ENCODE measurements at places on chromosomes 3 and 15.

- no peak for DNase-seq
Measured at GRCh38 chr15:90286678-90287077, 21.2 kb downstream of the NGRN start.

DNA sequence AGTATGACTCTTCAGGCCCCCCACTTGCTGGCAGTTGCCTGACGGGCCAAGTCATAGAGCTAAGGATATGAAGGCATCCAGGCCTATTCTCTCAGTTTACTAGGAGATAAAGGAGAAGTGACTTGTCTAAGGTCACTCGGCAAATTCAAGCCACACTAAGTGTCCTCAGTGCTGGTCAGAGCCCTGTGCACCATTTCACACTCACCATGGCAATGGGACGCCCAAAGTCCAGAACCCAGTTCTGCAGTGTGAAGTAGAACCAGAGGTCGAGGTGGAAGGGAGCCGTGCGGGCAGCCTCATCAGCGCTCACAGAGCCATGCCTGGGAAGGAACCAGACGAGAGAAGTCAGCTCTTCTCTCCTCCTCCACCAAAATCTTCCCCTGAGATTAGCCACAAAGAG, 11.2 kb downstream of the CLN6 start:
- no peak for DNase-seq

- no peak for DNase-seq
Measured at GRCh38 chr3:130838898-130839600, 54.8 kb upstream of the ATP2C1 start.

DNA sequence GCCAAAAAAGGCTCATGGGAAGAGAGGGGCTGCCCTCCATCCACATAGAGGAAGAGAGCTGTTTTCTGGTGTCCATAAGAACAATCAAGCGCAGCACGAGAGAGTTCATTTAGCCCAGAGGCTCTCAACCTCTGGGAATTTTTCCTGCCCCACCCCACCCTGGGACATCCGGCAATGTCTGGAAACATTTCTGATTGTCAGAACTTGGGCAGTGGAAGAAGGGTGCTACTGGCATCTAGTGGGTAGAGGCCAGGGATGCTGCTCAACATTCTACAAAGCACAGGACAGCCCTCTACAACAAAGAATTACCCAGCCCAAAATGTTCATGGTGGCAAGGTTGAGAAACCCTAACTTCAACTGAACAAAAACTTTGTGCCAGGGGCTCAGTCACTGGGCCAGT, 92.9 kb downstream of the RAB11A start:
- no peak for DNase-seq

DNA sequence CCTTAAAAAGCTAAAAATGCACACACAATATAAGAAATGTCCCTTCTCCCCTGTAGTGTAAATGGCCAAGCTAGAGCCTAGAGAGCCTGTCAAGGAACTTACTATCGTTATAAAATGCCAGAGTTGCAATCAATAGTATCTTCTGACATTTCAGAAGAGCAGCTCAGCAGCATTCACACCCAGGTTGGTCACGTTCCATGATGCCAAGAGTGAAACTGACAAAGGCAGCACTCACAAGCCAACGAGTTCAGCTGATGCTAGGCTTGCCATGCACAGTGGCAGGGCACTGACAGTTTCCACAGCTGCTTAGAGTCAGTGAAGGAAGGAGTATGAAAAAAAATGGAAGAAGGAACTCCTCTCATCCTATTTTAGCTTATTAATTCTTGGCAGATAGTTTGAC, 331.4 kb upstream of the CCDC54 start:
- no peak for DNase-seq

DNA sequence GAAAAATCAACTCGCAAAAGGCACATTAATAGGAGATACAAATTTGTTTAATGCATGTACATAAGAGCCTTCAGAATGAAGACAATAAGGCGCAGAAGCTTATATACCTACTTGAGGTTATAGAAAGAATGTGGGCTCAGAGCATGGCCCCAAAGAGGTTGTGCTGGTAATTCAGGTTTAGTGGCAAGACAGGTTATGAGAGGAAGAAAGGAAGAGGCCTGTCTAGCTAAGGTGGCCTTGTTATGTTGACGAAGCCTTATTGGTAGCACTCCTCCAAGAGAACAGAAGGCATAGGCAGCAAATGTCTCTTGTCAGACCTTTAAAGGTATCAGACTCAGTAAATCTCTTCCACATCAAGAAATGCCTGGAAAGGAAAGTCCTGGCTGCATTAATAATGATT, 290.8 kb downstream of the MCTP2 start:
- no peak for DNase-seq

DNA sequence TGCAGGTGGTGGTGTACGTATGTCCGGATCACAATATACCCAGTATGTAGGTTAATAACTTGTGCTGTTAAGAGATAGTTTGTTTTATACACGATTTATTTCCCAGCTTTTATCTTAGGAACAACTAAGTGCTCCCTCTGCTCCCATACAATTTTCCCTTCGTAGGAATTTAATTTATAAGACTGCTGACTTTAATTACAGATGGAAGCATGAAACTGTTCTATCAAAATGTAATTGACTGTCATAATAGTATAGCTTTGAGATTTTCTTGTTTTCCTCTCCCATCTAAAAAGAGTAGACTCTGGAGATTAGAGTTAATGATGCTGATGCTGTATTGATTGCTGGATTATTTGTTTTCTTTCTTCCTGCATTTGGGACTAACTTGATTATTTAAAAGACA, 370.7 kb upstream of the SGO1 start:
- DNase-seq, result no peak

GRCh38 chr3:196686436-196686835, 25.6 kb downstream of the CEP19 start:
- DNase-seq, result no peak

DNA sequence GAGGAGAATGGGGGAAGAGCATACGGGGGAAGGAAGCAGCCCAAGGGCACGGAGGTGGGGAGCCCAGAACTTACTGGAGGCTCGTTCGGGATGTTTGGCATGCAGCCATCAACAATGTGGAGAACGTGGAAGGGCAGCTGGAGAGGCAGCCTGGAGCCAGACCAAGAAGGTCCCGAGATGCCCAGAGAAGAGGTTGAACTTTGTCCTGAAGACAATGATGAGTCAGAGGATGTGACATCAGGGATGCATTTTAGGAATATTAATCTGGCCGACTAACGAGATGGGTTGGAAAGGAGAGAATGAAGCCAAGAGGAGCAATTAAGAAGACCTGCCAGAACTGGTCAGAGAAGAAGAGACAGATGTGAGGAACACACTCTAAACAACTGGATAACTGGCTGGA, 98.2 kb downstream of the SRGAP3 start:
- DNase-seq, result no peak

DNA sequence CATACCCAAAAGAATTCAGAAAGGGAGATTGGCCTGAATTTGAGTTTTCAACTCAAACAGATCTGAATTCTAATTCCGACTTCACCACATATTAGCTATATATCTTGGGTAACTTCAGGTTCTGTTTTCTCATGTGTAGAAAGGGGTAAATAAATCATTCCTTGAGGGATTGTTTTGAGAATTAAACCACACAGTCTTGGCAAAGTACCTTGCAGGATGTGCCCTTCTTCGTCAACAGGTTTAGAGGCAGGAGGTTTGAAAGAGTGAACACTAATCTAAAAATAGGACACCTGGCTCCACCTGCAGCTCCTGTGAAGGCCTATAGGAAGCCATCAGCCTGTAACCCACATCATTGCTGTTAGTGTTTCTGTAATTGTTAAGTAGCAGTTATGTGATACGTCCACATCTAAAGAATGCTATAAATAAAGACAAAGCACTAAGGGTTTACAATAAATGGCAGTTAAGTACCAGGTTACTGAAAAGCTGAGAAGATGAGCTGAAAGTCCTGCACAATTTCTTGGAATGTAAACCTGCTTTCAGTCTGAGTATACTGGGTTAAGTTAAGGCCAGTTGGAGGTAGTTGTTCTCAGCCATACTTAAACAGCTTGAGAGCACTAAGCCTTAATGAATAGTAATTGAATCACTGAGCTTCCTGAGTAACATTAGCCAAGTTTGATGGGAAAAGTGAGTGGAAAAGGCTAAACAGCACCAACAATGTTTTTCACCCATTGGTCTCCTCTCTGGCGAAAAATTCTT, 6.0 kb downstream of the CCDC80 start:
- DNase-seq, result no peak

DNA sequence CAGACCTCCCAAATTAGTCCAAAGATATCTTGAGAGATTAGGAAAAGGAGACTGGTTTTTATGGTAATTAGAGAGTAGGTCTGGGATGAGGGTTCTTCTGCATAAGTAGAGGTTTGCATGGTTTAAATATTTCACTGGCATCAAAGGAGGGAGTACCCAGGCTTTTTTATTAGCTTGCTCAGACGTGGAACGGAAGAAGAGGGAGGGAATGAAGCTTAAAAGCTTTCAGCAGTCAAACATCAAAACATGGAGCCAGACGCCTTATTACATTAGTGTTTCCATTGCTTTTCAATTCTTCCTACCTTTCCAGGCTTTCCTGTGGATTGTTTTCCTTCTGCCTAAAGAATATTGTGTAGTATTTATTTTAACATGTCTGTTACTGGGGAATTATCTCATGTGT, 342.1 kb upstream of the SOX2 start:
- no peak for DNase-seq

DNA sequence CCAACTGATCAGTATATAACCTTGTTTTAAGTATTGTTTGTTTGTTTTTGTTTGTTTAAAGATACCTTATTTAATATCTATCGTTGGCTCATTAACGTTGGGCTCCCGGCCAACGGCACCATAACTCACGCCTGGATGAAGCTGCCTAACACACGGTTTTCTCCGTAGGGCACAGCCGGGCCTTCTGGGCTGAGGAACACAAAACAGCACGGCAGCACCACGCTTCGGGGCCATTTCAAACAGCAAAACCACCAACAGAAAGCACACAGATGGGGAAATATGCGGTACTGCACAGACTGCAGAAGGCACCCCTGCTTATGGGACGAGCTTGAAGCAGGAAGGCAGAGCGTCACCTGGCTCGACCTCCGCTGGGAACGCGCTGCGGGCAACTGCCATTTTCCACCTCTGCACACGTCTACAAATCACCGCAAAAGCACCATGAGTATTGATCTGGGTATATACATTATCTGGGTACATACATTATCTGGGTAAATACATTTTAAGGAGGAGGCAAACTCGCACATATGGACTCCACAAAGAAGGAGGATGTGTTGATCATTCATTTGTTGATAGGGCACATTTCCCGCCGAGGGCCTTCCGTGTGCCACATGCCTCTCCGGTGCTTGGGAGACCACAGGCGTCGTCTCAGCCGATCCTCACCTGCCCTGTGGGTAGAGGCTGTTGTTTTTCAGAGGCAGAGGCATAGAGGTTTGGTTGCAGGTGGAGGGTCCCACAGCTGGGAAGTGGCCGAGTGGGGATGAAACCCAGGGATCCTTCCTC, 123.7 kb upstream of the ATP2B2 start:
- no peak for DNase-seq

DNA sequence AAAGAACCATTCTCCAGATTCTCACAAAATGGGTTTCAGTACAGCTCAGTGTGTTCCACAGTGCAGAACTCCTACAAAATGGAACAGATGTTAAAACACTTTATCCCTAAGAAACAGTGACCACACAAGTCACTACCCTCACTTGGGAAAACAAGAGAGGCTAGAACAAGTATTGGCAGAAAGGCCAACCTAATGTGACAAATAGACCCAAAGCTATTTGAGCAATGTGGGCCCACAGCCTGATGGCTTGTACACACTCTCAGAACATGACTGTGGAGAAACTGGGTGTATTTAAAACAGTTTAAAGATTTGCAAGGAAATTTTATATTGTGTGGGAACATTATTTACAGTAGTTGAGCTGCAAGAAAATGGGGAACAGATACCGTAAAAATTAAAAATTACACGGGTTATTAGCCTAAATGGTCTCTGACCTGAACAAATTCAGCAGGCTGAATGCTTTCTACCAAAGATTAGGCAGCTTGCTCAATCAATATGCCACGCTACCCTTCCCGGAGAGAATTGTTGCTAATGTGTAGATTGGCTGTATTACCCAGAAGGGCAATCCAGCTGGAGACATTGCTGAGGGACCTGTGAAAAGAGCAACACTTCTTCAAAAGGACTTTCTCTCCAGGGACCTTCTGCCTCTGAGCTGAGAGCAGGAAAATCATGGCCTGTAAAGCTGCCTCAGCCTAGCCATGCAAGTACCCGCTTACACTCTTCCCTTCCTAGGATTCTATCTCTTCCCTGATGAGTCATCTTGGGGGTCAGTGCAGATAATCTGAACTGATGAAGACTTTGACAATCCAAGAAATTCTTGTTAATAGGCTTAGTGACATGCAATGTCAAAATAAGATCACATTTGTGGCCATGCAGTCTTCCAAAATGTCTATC, 97.1 kb downstream of the STRIT1 start:
- DNase-seq, result no peak

GRCh38 chr3:36302626-36303025, 77.7 kb upstream of the STAC start:
- DNase-seq, result no peak

Data from AG09309 (cell line).